SIG-M5 (cell line): ENCODE measurements at places on chromosomes 1 and 21.

GRCh38 chr1:114331936-114332335, 178.3 kb upstream of the SYT6 start:
- DNase-seq = no peak

DNA sequence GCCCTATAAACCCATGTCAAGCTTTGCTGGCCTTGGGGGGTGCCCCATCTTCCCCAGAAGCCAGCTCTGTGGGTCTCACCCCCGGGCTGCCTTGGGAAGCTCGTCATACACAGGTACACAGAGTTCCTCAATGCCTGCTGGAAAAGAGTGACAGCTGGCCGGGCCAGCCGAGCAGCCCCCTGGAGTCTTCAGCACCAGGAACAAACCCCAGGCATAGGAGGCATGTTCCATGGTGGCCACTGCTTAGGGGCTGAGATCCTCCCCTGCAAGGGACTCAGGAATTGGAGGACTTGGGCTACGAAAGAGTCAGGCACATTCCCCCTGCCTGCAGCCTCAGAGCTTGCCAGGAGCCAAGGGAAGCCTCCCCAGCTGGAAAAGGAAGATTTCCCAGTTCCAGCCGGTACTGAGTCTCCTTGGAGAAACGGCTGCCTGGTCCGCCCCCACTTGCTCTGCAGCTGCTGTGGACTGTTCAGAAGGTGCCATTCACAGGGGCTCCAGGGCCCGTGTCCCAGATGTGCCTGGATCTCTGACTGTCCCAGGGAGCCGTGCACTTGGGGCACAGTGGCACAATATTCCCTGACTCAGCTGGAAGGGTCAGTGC, 89.5 kb downstream of the STUM start:
- DNase-seq = no peak

- no peak for DNase-seq
These were observed 154.2 kb downstream of the ZNF326 start for GRCh38 chr1:90149101-90149500.

- DNase-seq = no peak
These were observed 406.9 kb upstream of the CXADR start for GRCh38 chr21:17105932-17106331.

DNA sequence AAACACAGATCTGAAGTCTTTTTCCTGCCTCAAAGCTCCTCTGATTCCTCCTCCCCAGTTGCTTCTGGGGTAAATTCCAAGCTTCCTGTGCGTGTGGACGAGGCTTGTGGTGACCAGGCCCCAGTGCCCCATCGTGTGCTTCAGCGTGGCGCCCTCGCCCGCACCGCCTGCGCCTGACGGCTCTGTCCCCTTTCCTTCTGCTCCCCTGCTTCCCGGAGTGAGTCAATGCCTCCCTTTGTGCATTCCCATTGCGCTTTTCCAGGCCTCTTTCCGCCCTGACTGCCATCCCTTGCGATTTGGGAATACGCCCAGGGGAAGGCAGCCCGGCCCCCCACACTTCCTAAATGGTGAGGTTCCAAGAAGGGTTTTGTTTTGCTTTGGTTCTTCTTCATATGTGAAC, 36.3 kb downstream of the FAAP20 start:
- DNase-seq = no peak

GRCh38 chr1:12447307-12447706, 170.7 kb downstream of the DHRS3 start:
- no peak for DNase-seq

DNA sequence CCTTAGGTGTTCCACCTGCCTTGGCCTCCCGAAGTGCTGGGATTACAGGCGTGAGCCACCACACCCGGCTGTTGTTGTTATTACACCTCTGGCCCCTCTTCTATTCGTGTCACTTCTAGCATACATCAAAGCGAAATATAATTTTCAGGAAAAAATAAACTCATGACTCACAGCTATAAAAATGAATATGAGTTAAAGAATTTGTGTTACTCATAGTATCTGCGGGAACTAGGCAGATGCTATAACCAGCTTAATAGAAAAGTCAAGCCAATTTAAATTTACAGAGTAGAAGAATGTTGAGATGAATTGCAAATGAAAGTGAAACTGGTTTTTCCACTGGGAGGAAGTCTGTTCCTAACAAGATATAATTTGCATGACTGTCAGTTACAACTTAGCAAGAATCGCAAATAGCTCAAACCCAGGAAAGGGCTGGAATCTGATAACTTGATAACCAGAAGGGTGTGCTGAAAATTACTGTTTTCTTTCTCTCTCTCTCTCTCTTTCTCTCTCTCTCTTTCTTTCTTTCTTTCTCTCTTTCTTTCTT, 11.2 kb downstream of the OR2W3 start:
- no peak for DNase-seq

DNA sequence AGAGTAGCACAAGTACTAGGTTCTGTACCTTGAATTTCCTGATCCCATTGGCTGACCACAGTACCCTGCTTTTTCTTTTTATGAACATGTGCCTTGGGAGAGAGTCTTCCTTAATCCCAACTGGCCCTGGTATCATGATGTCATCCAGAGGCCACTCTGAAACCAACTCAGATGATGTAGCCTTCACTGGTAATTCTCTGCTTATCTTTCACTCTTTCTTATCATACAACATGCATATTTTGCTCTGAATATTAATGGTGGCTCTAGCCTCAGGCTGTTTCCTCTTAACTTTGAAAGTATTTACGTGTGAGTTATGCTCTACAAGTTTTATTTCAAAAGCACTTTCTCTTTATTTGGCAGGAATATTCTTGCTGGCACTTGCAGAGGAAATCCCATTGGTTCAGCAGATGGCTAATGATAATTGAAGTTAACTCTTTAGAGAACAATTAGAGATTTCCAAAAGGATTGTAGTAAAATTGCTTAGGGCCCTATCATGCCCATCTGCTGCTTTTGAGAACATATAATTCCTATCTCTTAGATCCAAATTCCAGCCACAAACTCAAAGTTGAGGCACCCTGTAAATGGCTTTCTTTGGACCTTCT, 86.1 kb downstream of the PTGER3 start:
- DNase-seq = no peak

DNA sequence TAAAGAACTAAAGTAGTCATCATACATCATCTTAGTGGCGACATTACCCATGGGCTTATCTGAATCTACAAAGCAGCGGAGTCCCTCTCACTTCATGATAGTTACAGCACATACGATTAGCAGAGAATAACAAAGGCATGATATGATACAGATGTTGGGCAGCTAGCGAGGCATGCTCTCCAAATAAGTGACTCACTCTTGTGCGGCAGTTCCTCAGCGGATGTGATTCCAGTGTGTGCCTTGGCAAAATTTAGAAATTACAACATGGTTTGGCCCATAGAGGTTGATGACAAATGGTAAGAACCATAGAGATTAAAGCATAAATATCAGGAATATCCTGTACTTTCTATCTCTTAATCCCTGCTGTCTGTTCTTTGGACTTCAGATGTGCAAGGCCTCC, 48.1 kb upstream of the PAXBP1 start:
- no peak for DNase-seq

DNA sequence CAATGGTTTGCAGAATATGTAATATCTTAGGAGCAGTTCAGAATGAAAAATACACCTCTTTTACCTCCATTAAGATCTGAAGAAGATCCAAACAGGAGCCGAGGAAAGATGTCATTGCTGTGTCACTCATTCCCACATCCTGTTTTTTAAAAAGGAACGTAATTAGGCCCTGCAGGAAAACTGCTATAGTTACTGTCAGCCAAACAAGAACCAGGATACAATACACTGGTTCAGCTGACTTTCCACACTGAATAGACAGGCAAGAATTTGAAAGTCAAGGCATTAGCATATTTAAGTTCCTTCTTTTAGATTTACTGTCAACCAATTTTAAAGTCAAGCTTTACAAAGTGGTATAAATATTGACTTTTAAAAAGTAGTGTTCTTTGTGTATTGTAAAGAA, 63.8 kb downstream of the IARS2 start:
- no peak for DNase-seq

DNA sequence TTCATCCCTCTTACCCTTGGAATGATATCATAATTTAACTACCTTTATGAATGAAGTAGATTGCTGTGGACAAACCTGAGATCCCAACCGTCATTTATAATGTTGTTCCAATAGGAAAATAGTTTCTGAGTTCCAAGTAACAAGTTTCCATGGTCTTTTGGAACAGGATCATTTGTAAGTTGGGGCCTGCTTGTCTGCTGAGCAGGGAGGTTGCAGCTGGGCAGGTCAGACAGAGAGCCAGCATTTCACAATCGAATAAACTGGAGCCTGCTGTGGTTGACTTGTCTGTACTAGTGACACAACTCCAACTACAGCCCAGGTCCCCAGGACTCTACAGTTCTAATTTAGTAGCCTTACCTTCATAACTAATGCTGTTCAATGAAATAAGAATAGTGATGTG, 18.6 kb upstream of the RALGPS2 start:
- DNase-seq = no peak

- no peak for DNase-seq
These were observed 38.7 kb downstream of the PHC2 start for GRCh38 chr1:33392206-33392605.

DNA sequence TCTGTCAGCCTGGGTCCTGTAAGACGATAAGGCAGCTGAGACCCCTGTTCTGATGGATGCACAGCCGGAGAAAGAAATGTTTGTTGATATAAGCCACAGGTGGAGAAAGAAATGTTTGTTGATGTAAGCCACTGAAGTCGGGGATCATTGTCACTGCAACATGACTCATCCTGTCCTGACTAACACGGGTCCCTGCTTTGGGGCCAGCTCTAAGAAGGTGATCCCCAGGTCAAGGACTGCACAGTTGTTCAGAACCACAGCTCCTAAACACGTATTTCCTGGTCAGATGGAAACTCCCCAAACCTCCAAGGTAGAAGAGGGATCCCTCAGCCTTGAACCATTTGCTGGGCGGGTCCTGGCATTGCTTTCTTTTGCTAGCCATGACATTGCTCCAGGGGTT, 86.4 kb upstream of the IGSF21 start:
- no peak for DNase-seq

DNA sequence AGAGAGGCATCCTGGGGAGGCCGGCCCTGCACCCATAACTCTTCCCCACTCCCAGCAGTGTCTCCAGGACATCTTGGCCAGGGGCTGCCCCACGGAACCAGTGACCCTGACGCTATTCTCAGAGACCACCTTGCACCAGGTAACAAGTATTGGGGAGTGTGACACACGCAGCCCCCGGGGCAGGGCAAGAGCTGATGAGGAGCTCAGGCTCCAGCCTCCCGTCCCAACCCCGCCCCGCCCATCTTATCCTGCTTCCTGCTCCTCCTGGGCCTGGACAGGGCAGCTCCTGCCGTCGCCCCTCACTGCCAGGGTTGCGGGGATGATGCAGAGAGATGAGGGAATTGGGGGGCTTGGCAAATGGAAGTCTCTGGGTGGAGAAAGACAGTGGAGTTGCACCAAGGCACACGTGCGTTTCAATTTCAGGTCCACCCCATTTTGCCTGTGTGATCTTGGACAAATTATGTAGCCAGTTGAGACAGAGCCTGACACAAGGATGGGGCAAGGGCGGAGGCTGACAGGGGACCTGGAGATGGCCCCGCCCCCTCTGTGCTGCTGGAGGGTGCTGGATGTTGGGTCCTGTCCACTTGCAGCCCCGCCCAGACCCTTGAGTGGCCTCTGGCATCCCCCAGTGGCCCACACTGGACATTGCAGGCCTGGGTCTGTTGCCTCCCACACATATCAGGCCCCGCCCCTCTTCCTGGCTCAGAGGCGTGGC, 10.7 kb downstream of the CLCNKA start:
- DNase-seq = no peak

DNA sequence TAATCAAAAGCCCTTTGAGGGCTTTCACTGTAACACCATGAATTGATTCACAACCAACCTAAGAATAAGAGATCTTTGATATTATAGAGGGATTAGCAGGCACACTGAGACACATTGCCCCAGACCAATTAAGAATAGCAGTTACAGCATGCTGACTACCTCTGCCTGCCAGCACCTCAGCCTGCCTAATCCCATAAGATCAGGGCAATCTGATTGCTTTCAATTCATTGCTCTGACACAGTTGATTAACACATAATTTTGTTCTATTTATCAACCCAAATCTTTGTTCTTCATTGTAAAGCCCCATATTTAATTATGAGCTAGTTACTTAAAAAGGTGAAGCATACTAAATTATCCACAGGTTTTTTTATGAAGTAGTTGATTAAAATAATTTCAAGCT, 548.8 kb upstream of the ZP4 start:
- no peak for DNase-seq

DNA sequence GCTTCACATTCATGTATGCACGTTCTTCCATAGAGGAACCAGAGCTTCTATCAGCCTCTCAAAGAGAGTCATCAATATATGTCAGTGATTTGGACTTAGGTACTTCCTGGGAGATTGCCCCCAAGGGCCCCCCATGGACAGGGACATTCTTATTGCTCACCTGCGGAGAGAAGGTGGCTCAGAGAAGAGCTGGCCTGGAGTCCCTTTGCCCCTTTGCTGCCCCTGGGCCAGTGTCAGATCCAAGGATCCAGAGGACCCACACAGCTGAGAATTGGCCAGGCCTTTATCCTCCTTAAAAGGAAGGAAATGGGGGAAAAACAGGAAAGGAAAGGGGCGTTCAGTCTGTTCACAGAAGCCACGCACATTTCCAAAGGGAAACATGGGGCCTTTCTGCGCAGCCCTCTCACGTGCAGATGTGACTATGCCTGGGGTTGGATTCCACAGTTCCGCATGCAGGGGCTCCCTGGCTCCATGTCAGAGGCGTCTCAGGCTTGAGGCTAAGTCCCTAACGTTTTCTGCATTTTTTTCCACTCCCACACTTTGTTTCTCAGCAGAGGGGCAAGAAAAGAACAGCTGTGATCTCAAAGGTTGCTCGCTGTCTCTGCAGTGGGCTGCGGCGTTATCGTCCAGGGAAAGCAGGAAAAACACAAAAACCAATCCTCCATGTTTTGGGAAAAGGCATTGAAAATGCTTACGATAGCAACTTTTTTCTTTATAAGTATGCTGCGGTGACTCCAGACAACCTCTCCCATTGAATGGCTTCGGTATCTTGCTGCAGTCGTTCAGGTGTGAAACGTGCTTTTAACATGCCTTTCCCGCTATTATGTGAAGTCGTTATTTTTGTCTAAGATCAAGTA, 5.9 kb downstream of the C1orf226 start:
- no peak for DNase-seq

- no peak for DNase-seq
These were observed 220.1 kb upstream of the KCNK2 start for GRCh38 chr1:214862421-214862820.
